ENCODE measurements at places on chromosomes 16 and 17.

GRCh38 chr17:5942687-5943086 is 127.5 kb upstream of the WSCD1 start:
- no peak for DNase-seq

- DNase-seq = no peak
Observed at GRCh38 chr16:52022177-52022576, 524.8 kb downstream of the TOX3 start.

DNA sequence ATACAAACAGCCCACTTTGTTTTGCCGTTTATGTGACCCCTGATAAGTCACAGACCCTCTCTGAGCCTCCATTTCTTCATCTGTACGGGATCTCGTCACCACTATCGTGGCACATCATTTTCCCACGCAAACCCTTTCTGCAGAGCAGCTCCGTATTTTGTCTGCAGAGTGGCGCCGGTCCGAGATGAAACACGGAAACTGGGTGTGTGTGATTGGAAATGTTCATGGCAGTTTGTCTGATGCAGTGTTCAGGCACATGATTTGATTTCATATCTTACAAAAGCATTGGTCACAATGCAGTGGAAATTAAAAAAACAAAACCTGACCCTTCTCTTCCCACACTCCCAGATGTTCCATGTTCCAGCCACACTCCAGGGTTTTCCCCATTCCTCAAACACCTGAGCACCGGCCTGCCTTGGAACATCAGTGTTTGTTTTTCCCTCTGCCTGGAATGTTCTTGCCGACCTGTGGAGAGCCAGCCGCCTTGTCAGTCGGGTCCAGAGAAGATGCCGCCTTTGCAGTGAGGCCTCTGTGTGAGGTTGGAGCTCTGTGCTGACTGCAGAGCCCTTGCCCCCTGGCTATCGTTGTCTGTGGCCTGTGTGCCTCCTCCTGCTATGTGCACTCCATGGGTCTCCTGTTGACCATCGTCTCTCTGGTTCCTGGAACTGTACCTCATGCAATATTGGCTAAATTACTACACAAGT is 39.2 kb downstream of the NT5M start:
- no peak for DNase-seq

DNA sequence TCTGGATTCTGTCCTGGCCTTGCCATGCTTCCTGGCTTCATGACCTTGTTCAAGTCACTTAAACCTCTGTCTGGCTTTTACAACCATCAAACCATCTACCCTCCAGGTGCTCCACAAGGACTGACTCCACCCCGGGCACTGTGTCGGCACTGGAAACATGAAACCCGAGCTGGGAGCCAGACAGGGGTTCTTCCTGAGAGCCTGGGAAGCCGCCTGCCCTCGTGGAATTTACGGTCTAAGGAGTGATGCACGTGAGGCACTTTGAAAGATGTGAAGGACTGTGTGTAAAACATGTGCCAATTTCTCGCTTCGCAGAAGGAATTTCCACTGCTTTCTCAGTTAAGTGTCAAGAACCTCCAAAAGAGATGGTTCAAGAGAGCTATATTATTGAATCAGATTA is 11.6 kb downstream of the CDK5R1 start:
- DNase-seq = no peak

GRCh38 chr17:55726440-55726839 is 3.8 kb upstream of the TMEM100 start:
- DNase-seq = no peak

DNA sequence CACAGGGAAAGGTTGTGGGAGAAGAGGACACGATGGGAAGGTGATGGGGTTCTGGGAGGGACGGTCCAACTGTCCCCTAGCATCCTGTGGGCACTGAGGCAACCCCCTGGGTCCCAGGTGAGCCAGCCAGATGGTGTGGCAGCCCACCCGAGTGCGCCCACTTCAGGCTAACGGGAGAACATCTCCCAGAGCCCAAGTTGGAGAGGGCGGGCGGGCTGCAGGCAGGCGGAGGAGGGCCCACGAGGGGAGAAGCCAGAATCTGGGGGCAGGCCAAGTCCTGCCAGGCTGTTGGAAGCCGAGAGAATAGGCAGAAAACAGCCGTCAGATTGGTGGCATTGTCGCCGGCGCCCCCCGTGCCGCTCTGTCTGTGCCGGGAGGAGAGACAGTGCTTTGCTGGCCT is 13.8 kb upstream of the ABCC3 start:
- no peak for DNase-seq

DNA sequence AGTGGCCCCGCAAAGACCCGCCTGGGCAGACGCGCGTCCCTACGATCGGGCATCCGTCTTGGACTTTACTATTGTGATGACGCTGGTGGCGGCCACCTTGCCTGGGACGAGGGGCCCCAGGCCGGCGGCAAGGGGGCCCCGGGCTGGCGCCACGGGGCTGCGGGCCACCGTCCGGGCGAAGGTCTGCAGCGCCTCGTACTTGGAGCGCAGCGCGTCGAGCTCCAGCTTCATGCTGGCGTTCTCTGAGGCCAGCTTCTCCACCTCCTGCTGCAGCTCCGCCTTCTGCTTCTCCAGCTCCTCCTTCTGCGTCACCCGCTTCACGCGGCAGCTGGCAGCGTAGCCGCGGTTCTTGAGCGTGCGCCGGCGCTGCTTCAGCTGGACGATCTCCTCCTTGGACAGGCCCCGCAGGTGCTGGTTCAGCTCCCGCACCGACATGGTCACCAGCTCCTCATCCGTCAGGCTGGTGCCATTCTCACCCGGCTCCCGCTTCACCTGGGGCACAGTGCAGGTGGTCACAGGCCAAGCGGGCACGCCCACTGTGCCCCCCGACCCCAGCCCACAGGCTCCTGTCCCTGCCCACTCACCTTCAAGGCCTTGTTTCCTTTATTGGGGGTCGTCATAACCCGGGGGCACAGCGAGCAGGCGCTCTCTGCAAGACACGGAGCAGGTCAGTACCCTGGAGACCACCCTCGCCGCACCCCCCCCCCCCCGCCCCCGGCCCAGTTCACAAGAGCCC is 4.8 kb upstream of the SIRT7 start:
- no peak for DNase-seq

GRCh38 chr17:8436844-8437171 is 1.1 kb downstream of the NDEL1 start:
- DNase-seq = no peak

- no peak for DNase-seq
Observed at GRCh38 chr17:7882068-7882467, 6.5 kb upstream of the CHD3 start.

- DNase-seq = no peak
Observed at GRCh38 chr17:10077561-10078299, 120.7 kb downstream of the GAS7 start.

DNA sequence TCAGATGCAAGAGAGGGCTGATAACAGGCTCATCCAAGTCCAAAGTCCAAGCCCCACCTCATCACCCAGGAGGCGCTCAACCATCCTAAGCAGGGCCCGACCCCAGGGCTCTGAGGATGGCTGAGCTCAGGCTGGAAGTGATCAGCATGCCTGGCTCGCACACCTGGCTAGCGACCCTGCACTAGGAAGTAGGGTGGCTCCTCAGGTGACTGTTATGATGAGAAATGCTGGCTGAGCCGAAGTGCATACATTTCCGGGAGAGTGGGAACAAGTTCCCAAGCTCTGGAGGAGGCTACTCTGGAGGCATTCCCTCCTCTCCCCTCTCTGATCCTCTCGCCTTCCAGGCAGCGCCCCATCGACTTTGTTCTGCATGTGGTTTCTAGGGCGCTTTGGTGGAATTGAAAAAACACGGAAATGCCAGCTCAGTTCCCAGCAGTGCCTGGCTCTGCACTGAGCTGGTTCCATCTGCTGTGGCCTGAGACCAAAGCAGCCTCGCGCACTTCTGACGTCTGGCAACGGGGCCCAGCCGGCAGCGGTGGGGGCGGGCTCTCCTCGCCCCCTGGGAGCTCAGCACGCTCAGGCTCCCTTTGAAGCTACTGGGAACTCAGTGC is 130.3 kb downstream of the IRF8 start:
- DNase-seq = peak; percentile 48

DNA sequence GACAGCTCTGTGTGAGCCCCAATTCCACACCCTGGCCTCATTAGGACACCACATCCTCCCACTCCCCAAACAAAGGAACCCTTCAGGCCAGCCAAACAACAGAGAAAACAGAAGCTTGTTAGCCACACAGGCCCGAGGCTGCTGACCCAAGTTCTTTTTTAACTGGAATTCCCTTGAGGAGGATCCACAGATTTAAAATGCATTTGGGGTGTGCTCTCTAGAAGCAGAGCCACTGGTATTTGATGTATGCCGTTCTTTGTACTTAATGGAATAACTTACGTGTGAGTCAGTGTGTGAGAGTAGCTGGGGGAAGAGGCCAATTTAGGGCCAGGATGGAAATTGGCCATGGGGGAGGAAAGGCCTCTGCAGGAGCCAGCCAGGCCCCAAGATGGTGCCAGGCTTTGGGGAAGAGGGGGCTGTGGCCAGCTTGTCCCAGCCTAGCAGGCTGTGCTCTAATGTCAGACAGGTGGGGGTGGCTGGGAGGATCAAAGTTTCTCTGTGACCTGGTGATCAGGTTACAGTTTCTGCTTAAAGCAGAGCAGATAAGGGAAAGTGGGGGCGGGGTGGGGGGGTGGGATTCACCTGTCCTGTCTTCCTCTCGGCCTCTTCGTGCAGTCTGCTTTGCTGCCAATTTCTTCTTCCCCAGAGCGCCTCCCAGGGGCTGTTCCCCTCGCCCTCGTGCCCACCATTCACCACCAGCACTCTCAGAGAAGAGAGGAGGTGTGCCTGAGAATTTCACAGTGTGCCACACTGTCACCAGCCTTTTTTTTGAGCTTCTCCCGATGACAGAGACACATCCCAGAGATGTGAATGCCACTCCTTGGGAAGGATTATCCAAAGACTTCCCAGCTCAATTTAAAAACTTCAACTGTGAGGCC is 50.8 kb downstream of the TOM1L2 start:
- peak; percentile 47 for DNase-seq

DNA sequence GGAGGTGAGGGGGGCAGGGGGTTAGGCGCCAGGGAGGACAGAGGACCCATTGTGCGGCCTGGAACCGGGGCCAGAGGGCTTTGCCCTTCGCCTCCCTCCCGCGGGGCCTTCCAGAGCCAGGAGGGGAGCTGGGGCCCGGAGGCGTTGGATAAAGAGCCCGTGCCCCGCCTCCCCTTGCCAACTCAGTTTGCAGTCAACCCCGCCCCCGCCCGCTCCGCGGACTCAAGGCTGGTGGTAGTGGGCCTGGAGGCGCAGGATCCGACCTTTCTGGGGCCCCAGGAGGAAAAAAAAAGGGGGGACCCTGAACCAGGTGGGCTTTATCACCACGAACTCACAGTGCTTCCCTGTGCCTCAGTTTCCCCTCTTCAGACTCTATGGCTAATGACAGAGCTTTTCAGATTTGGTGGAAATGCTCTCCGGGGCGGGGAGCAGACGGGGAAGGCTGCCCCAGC is 2.0 kb upstream of the SPHK1 start:
- no peak for DNase-seq

DNA sequence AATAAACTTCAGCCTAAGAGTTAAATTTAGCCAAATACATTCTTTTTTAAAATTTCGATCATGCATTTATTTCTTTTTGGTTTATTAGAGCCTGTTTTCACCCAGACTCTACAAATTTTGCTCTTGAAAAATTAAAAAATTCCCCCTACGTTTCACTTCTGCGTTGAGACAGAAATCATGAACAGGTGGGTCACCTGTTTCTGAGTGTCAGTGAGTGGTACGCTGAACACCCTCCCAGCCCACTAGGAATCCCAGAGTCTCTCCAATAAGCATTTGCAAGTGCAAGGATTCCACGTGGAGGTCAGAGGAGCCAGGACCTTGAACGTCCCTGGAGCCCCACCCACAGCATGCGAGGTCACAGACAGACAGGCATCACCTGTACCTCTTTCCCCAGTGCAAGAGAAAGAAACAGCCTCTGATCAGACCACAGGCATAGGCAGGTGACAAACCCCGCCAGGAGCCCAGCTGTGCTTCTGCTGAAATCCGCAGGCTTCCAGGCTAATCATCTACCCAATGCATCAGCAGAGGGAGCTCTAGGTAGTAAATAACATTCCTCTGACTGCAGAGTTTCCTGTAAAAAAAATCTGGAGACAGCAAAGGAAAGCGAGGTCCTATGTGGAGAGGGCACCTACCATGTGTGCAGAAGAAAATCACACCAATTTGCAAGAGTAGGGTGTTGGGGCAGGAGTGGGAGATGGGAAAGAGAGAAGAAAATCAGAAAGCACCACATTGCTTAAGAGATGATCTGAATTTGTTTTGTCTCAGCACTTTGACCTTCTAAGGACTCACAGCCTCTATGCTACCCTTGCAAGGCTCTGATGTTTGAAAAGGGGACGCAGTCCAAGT is 5.9 kb upstream of the XYLT1 start:
- peak; percentile 30 for DNase-seq

DNA sequence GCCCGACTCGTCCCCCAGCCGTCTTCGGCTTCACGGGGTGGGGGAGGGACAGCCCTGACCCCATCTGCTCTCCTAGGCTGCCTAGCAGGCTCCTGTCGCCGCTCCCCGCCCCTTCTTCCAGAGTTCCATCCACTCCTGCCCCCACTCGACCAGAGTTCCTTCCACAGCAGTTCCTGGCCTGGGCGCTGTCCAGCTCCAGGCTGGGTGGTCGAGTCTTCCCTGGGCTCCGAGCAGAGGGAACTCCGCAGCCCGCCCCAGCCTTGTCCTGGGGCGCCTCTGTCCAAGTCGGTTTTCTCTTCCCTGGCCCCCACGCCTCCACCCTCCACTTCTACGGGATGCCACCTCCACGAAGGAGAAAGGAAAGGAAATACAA is 1.4 kb downstream of the PYY start:
- no peak for DNase-seq

DNA sequence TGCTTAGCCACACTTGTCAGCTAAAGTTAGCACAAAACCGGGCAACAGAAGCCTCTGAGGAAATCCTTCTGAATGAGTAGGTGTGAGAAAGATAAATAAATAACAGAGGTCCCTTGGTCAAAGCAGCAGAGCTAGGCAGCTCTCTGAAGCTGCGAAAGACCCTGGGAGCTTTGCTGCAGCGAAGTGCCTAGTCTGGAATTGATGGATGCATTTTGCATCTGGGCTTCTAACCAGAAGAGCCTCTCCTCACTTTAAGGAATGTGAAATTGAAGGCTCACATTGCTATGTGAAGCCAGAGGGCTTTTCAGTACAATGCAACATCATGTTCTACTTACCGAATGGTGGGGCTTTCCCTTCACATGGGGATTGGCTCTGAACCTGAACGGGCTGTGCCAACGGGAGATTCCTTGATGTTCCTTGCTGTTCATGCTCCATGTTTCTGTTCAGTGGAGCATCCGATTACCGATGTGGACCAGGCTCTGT is 274.6 kb downstream of the HS3ST3B1 start:
- peak; percentile 5 for DNase-seq

GRCh38 chr17:41547921-41548843 is 20.1 kb upstream of the KRT19 start:
- no peak for DNase-seq

- no peak for DNase-seq
Observed at GRCh38 chr16:85514598-85515318, 98.4 kb upstream of the GSE1 start.

DNA sequence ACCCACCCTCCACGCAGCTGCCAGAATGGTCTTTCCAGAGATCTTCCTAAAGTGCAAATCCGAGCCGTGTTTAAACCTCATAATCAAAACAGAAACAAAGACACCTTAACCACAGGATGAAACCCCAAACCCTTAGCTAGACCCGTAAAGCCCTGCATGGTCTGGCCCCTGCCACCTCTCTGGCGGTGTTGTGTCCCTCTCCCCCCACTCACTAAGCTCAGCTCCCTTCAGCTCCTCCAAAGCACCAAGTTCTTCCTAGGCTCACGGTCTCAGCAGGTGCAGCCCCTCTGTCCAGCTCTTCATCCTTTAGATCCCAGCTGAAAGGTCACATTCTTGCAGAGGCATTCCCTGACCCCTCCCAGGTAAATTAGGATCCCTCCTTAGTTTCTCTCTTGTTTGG is 4.4 kb upstream of the NXPH3 start:
- no peak for DNase-seq

All from right kidney (tissue), 9 donors.